Activated naive CD8-positive, alpha-beta T cell treated with anti-CD3 and anti-CD28 coated beads, Interleukin-2, amount 10 ng/mL, durations not matched to agents 7 days and 5 days (primary cell): ENCODE measurements at places on chromosomes 12 and 14. TPM values are rescaled to one million over a fixed set of nuclear protein-coding genes. Genes with fewer than 3 reads are reported as not detected.

- peak; percentile 69 for DNase-seq
Observed at GRCh38 chr14:52068615-52069306, at the start of gene NID2. Gene NID2, minus strand, starts transcription at chr14:52069059. Its CDS starts 65 bp downstream, at chr14:52068994.

DNA sequence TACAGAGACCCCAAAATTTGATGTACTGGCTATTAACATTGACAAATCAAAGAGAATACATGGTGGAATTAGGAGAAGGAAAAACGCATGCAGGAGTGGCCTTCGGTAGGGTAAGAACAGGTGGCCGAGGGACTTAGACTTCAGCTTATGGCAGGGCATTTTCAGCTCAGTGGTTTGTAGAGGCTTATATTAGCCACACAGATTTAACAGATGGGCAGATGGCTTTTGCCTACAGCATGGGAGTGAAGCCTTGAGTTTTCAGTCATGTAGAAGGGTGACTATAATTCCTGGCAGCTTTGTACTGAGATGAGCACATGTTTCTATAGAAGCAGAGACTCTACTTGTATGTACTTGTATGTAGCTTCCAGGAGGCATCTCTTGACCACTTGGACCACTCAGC is 40.9 kb upstream of the PLEKHA5 start:
- no peaks in the 10 kb centered on the region for H3K36me3 ChIP-seq
- H3K27me3 ChIP-seq: no peaks in the 10 kb centered on the region
- no peak for DNase-seq
- H3K4me1 ChIP-seq: no peaks in the 10 kb centered on the region

Gene ASPG
- not detected for total RNA-seq

DNA sequence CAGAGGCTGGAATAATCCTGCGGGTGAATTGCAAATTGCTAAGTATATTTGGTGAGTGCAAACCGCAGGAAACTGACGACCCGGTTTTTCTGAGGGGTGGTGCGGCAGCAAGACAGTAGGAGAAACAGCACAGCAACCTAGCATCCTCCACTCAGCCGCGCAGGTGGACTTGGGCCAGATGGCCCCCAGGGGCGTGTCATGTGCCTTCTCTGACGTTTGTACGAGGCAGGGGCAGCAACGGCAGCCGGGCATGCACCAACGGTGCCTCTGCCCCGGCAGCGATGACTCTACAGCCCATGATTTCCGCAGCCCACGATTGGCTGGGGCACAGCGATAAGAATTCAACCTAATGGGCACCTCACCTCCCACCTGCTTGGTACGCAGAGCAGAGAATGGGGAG is 11.1 kb upstream of the CLEC2A start:
- no peak for DNase-seq
- peaks cover 7% of the 10 kb centered on the region for H3K36me3 ChIP-seq
- peak overlapping the region; percentile 26 for H3K27ac ChIP-seq
- peaks cover 6% of the 10 kb centered on the region for H3K27me3 ChIP-seq
- peaks cover 22% of the 10 kb centered on the region for H3K4me1 ChIP-seq
- peak overlapping the region; percentile 64 for H3K4me3 ChIP-seq

DNA sequence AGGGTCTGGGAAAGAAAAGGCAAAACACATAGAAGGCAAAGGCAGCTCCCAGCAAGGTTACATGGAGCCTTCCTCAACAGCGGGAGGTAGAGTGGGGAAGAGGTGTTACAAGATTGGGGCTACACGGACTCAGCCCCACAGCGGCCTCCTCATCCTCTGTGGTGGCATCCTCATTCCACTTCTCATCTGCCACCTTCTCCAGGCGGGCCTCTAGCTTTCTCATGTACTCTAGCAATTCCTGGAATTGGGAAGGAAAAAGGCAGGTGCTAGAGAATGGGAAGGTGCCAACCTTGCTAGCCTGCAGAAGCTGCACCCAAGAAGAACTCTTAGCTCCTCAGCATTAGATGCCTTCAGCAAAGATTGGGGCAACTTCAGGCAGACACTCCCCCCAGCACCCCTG is 13.2 kb downstream of the CALCOCO1 start:
- H3K4me3 ChIP-seq: no peak overlapping the region
- H3K36me3 ChIP-seq: peaks cover 2% of the 10 kb centered on the region
- no peak overlapping the region for H3K27ac ChIP-seq
- H3K4me1 ChIP-seq: no peaks in the 10 kb centered on the region

Gene HCAR2
- total RNA-seq: not detected

Gene WBP11
- 90.9 TPM for total RNA-seq

DNA sequence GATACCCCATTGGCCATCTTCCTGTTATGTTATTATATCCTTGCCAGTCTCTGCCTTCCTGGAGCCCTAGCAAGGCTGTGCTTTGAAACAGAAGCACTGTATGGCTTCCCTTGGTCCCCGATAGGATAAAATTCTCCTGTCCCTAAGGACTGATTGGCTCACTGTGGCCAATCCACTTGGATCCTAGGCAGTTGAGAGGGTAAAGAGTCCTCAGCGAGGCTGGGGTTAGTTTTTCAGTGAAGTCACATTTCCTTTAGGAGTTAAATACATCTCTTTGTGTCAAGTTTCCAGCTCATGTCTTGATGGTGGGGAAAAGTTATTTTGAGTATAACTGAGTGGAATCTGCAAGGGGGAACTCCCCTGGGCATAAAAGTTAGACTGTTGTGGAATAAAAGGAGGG is 7.3 kb downstream of the AACS start:
- no peak for DNase-seq
- no peaks in the 10 kb centered on the region for H3K4me1 ChIP-seq
- H3K36me3 ChIP-seq: peaks cover 14% of the 10 kb centered on the region
- no peak overlapping the region for H3K27ac ChIP-seq
- H3K4me3 ChIP-seq: no peak overlapping the region

GRCh38 chr12:110343736-110344555 is 59.6 kb downstream of the ANAPC7 start:
- no peak overlapping the region for H3K4me3 ChIP-seq
- H3K4me1 ChIP-seq: peaks cover 9% of the 10 kb centered on the region
- no peak overlapping the region for H3K27ac ChIP-seq
- DNase-seq: no peak

DNA sequence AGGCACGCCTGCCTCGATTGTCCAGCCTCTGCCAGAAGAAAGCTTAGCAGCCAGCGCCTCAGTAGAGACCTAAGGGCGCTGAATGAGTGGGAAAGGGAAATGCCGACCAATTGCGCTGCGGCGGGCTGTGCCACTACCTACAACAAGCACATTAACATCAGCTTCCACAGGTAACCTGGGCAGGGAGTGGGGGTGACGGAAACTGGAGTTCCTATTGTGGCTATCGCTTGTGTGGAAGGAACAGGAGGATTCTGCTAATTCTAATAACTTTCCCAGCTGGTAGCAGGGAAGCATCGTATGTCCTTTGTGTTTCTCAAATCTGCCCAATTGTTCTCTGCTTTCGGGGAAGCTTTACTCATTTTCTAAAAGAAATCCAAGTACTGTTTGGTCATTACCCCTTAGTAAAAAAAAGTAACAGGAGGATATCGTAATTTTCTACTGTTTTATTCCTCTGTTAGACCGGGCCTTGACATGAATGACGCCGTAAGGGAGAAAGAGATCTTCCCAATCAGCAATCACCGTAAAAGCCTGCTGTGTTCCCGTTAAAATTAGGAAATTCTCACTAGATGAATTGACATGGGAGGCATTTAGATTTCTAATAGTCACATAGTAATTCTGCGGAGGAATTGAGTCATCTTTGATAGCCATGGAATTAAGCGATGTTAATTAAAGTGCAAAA is 449 bp downstream of the THAP2 start:
- peak overlapping the region; percentile 100 for H3K27ac ChIP-seq
- no peaks in the 10 kb centered on the region for H3K27me3 ChIP-seq
- H3K4me1 ChIP-seq: peaks cover 24% of the 10 kb centered on the region
- peak overlapping the region; percentile 100 for H3K4me3 ChIP-seq

DNA sequence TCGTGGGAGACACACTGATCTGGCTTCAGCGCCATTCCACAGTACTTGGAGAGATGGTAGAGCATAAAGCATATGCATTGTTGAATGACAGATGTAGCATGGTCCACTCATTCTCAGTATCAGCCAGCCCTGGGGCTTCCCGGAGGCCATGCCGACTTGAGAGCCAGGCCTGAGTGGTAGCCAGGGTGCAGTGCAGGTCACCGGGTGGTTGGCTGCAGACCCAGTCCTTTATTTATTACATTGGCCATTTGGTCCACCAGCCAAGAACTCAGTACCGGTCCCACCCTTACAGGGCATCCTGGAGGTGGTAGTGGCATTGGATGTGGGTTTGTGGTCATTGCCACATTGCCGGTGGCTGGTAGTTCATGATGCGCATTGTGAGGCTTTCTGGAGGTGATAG is 121.6 kb upstream of the RTL1 start:
- H3K4me1 ChIP-seq: no peaks in the 10 kb centered on the region
- no peaks in the 10 kb centered on the region for H3K36me3 ChIP-seq
- DNase-seq: peak; percentile 2
- peaks cover 2% of the 10 kb centered on the region for H3K27me3 ChIP-seq

DNA sequence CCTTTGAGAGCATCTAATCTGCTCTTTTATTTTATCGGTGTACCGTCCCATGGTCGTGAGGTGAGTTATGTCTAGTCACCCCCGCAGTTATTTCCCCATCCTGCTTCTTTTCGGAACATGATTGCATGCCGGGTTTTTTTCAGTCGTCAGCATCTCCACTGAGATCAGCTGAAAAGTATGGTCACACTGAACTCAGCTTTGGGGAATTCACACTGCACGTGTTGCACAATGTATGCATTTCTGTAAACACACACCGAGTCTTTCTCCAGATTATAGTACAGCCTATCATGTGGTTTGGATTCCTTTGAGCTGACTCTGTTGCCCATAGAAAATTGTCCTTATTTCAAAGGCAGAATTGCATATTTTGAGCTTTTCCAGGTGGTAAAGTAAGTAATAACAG is 24.6 kb downstream of the PLXNC1 start:
- no peak overlapping the region for H3K27ac ChIP-seq
- DNase-seq: no peak
- peaks cover 54% of the 10 kb centered on the region for H3K4me1 ChIP-seq
- H3K4me3 ChIP-seq: no peak overlapping the region
- no peaks in the 10 kb centered on the region for H3K27me3 ChIP-seq

DNA sequence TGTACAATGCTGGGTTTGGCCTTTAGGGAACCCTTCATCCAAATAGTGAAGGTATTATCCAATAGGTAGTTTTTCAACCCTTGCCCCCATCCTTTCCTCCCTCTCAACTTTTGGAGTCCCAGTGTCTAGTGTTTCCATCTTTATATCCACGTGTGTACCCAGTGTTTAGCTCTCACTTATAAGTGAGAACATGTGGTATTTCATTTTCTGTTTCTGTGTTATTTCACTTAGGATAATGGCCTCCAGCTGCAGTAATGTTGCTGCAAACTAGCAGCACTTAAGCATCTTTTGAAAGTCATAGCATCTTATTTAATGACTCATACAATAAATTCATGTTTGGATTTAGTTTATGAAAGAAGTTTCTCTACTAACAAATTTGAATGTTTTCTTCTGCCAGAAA is 442.5 kb downstream of the NELL2 start:
- H3K4me3 ChIP-seq: no peak overlapping the region
- H3K4me1 ChIP-seq: no peaks in the 10 kb centered on the region
- DNase-seq: no peak
- H3K27ac ChIP-seq: no peak overlapping the region
- no peaks in the 10 kb centered on the region for H3K36me3 ChIP-seq
- H3K27me3 ChIP-seq: peaks cover 5% of the 10 kb centered on the region

- no peak overlapping the region for H3K27ac ChIP-seq
- H3K4me1 ChIP-seq: peaks cover 6% of the 10 kb centered on the region
- H3K27me3 ChIP-seq: peaks cover 2% of the 10 kb centered on the region
- no peak overlapping the region for H3K4me3 ChIP-seq
- no peak for DNase-seq
Observed at GRCh38 chr12:28082096-28082495, 108.2 kb upstream of the CCDC91 start.

DNA sequence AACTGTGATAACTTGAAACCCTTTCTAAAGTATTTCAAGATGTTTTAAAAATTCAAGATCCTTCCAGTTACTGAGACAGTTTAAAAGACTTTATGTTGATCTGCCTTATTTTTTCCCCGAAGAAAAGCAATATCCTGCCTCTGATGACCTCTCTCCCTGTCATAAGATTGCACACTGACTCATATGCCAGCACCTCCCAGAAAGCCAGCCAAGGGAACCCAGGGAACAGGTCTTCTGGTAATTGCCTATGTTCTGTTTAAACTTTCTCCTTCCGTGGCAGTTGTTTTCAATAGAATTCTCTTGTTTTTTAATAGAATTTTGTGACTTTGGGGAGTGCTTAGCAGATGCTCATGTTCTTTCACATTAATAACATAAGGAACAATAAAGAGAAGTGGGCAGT is 300.2 kb upstream of the PRKD1 start:
- no peak overlapping the region for H3K4me3 ChIP-seq
- DNase-seq: no peak
- no peaks in the 10 kb centered on the region for H3K4me1 ChIP-seq
- no peaks in the 10 kb centered on the region for H3K36me3 ChIP-seq

DNA sequence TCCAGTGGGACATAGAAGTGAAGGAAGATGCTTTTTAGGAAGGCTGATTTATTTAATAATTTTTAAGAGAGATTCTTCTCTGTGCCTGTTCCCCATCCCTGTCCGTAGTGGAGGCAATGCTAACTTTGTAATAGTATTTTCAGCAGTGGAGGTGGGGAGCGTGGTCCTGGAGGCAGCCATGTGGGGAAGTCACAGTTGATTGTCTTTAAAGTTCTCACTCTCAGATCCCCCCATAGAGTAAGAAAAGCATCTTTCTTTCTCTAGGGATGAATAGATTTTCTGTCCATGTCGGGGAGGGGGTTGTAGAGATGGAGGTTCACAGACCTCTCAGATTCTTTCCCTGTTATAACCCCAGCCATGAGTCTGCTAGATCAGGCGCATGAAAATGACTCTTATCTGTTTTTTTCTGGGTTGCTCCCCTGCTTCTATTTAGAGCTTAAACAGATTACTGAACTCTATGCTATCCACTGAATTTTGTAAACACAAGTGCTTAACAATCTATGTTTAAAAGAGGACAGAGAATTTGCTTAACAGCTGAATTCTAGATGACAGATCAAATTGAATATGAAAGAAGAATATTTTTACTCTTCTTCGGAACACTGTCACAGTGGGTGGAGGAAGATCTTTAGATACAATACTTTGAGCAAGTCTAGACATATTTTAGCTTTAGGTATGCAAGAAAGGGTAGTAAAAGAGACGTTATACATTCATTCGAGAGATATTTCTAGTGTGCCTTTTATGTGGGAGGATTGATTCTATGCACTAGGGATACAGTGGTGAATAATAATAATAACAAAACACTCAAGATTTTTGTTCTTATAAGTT is 25.3 kb downstream of the TMEM117 start:
- no peak for DNase-seq
- no peak overlapping the region for H3K4me3 ChIP-seq
- H3K27ac ChIP-seq: no peak overlapping the region
- H3K4me1 ChIP-seq: no peaks in the 10 kb centered on the region
- peaks cover under 1% of the 10 kb centered on the region for H3K27me3 ChIP-seq
